ENCODE measurements at places on chromosomes 2 and 18.

DNA sequence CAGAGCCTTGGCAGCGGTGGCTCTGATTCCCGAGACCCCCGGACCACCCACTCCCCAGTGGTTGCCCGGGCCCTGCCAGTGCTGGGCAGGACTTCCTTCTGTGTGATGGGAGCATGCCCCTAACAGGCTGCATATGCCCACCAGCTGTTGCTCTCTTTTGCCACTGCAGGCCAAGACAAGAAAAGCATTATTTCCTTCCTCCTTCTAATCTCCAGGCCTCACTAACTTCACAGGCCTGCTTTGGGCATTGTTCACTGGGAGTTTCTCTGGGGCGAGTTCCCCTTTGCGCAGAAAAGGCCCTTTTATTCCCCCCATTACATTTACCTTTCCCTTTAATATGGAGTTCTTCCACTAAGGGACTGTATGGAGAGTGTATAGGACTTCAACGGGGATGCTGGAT, 249.1 kb upstream of the SIX2 start:
- DNase-seq, result peak; percentile 6

DNA sequence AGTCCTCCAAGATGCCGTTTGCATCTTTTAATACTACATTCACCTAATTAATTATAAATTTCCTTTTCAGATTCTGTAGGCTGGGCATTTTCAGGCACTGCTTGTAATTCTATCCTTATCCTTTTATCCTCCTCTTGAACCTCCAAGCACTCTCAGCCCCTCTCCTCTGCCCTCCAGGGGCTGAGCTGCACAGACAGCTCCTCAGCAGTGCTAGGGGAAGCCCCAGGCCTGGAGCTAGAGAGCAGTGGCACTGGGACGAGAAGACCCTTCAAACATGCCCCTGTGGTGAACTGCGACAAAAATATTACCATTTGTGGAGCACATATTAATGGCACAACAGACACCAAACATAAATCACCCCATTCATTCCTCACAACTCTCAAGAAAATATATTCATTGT, 32.9 kb downstream of the CFAP210 start:
- peak; percentile 74 for DNase-seq

- DNase-seq, result peak; percentile 3
Observed at GRCh38 chr18:48548011-48548771, 9.4 kb downstream of the CTIF start.

DNA sequence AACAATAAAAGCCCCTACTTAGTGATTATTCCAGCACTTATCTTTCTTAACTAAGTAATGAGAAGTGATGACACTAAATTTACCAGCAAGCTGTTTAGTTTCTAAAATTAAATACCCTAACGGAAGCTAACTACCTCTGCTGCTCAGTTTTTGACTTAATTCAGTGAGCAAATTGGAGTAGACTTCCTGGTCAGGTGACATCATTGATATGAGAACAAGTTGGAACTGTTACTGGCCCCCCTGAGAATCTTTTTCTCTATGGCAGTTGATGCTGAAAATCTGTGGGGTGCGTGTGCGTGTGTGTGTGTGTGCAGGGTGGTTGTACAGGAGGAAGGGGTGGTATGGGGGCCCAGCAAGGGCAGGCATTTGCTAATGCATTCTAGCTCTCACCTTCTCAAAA, 35.5 kb upstream of the BMP10 start:
- no peak for DNase-seq

- no peak for DNase-seq
Observed at GRCh38 chr18:79470547-79470946, 74.8 kb downstream of the NFATC1 start.

DNA sequence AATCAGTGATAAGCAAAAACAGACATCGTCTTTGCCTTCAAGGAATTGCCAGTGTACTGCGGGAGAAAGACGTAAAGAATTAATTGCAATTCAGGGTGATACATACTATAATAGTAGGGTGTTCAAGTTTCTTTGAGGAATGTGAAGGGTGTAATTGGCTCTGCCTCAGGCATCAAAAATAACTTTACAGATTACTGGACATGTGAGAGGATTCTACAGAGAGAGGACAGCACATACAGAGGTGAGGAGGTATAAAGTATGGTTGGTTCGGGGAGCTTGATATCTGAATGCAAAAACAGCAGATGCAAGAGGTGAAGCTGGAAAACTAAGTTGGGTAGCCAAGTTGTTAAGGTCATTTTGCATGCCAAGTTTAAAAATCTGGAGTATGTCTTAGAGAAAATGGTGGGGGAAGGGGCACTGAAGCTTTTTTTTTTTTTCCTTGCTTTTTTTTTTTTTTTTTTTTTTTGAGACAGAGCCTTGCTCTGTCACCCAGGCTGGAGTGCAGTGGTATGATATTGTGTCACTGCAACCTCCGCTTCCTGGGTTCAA, 227.5 kb upstream of the FOSL2 start:
- no peak for DNase-seq

DNA sequence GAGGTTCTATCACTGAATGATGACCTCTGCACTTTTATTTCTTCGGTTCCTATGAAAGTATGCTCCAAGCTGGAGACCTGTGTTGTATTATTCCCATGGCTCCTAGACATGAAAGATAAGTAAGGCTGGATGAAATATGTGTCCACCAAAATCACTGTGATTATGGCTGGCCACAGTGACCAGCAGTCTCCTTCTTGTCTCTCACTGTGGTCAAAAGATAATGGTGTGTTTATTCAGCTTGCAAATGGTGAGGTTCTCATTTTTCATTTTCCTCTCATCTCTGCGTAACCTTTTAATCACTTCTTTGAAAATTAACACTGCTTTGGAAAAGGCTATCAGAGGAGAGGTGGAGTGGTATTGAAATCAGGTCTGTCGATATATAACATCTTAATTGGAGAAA, 107.8 kb upstream of the DAPL1 start:
- DNase-seq, result no peak

DNA sequence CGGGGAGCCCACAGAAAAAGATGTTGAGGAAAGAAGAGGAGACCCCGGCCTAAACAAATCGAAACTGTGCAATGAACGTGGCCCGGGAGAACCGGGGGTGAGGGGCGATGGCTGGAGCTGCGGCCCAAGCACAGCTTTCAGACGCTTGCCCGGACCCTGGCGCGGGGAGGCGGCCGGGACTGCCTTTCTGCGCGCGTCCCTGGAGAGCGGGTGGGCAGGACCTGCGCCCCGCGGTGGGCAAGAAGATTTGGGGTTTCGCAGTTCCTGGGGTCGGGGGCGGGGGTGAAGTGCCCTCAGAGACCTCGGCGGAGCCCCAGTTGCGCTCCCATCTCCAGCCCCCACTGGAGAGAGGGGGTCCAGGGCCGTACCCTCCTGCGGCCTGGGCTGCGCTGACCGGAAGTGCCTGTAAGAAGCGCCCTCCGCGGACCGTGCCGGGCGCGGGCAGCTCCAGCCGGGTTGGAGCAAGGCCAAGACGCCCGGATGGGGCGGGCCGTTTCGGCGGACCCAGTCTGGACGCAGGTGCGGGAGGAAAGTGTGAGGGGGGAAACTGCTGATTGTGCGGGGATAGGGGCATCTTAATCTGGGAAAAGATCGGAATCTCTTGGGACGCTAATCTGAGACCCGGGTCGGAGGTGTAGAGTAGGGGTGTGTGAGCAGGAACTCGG, 11.6 kb downstream of the EN1 start:
- no peak for DNase-seq

DNA sequence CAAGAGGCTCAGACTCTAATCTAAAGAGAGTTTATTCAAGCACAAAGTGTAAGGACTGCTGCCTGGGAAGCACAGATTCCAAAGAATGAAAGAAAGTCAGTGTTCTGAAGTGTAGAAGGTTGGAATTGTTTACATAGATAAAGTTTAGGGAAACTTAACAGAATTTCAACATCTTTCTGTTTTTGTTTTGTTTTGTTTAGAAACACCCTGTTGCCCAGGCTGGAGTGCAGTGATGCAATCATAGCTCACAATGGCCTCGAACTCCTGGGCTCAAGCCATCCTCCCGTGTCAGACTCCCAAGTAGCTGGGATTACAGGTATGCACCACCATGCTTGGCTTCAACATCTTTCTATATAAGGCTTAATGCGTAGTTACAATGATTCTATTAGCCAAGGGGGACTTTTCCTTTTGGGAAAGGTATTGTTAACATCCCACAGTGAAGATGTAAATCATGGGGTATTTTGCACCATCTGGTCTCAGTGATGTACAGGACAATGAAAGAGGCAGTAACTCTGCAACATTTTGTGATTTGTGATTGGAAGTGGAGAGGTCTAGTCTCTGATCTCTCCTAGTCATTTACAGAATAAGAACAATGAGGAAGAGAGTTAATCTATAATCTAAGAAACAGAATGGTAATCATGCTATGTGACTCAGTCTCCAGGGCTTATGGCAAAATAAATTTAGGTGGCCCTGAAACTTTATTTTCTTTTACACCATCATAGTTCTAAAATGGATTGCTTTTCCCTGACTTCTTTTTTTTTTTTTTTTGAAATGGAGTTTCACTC, 45.6 kb upstream of the MSH6 start:
- no peak for DNase-seq

GRCh38 chr2:168993538-168993937, 37.6 kb downstream of the ABCB11 start:
- no peak for DNase-seq

GRCh38 chr18:49076654-49077166, 125.9 kb upstream of the SMAD7 start:
- DNase-seq, result no peak

DNA sequence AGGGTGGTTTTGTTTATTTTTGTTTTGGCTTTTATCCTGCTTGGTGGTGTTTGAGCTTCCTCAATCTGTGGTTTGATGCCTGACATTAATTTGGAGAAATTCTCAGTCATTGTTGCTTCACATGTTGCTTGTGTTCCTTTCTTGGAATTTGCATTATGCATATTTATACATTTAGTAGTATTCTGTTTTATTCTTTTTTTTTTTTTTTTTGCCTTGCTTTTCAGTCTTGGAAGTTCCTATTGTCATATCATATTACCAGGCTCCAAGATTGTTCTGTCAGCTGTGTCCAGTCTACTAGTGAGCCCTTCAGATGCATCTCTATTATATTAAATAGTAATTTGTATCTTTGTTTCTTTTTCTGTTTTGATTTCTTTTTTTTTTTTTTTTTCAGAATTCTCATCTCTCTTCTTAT, 77.0 kb downstream of the EPC2 start:
- no peak for DNase-seq

- DNase-seq, result no peak
Observed at GRCh38 chr18:77032181-77032701, 100.3 kb downstream of the MBP start.

GRCh38 chr2:160194946-160195345, 5.1 kb downstream of the ITGB6 start:
- DNase-seq, result no peak

GRCh38 chr2:113799375-113799774, 42.9 kb upstream of the SLC35F5 start:
- DNase-seq, result no peak

GRCh38 chr2:137857881-137858280, 106.4 kb upstream of the HNMT start:
- DNase-seq, result no peak

DNA sequence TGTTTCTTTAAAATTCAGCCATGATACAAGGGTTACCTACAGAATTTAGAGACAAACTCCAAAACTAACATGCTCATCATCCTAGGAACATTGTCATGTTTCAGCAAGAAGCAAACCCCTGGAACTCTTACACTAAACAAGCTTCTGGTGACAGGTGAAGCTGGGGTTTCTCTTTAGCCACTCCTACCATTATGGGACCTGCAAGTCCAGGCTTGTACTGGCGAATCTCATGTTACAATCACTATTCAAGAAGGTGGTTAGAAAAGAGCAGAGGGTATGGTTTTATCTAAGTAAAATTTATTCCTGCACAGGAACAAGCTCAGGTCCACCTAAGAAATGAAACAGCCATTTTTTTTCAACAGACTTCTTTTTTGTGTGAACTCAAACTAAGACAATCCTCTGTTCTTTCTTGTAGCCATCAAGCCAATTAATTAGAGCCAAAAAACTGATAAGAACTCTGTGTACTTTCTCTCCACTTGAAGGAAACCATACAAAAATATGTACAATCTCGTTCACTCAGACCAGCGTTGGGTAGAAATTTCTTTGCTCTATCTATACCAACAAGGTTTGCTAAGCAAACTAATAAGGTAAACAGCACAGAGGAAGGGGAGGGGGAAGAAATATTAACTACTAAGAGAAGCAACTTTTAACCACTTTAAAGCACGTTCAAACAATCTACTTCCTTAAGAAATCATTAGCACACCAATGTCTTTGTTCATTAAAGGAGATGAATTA, 63.3 kb upstream of the NEDD4L start:
- no peak for DNase-seq

GRCh38 chr2:71934595-71935261, 212.9 kb downstream of the CYP26B1 start:
- DNase-seq, result no peak

- no peak for DNase-seq
Observed at GRCh38 chr18:24628326-24628725, 167.9 kb downstream of the HRH4 start.

DNA sequence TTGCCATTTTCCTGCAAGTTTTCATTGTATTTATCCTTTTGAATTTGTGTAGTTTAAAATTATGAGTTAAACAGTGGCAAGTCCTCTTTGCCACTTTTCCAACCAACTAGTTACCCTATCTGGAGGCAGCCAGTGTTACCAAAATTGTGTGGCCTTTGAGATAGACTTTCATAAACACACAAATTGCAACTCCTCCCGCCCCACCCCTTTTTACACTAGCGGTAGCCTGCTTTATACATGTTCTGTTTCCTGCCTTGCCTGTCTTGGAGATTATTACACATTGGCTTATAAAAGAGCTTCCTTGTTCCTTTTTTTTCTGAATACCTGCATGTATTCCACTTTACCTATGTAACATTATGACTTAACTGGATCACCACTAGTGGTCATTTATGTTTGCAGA, 56.5 kb downstream of the RPIA start:
- no peak for DNase-seq

GRCh38 chr18:11842562-11842961, 8.7 kb upstream of the CHMP1B start:
- peak; percentile 52 for DNase-seq

DNA sequence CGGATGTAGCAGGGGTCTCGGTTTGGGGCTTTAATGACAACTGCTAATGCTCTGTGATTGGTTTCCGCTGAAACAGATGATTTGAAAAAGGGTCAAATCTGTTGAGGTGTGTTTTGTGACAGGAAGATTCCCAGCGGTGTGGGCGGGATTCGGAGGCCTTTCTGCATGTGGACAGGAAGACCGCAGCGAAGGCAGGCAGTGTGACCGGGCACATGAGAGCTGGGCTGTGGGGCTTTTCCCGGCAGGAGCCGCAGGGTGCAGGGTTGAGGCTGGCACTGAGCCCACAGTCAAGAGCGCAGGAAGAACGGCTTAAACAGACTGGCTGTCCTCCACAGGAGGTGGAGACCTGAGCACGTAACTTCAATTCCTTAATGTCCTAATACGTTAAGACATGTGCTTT, 180.0 kb upstream of the TPO start:
- DNase-seq, result no peak

- no peak for DNase-seq
Observed at GRCh38 chr18:60019463-60019840, 119.7 kb downstream of the PMAIP1 start.

DNA sequence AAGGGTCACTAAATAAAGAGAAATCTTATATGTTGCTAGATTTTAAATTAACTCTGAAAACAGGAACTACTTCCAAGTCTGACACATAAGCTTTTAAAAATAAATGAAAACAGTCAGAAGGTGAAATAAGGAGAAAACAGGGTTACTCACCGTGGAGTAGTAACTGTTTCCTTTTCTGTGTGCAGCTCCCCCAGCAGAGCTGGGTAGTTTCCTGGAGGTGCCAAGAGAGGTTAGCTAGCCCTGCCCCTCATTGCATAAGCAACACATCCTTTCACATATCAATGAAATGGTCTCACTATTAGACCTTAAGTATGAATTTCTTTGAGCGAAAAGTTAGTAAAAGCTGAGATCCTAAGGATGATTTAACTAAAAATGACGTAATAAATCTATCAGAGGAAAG, 54.0 kb upstream of the GPR75 start:
- no peak for DNase-seq
